ENCODE measurements at places on chromosomes 2 and 18.
A peak's percentile ranks its signal among the peaks of the same experiment; 100 is the strongest.

DNA sequence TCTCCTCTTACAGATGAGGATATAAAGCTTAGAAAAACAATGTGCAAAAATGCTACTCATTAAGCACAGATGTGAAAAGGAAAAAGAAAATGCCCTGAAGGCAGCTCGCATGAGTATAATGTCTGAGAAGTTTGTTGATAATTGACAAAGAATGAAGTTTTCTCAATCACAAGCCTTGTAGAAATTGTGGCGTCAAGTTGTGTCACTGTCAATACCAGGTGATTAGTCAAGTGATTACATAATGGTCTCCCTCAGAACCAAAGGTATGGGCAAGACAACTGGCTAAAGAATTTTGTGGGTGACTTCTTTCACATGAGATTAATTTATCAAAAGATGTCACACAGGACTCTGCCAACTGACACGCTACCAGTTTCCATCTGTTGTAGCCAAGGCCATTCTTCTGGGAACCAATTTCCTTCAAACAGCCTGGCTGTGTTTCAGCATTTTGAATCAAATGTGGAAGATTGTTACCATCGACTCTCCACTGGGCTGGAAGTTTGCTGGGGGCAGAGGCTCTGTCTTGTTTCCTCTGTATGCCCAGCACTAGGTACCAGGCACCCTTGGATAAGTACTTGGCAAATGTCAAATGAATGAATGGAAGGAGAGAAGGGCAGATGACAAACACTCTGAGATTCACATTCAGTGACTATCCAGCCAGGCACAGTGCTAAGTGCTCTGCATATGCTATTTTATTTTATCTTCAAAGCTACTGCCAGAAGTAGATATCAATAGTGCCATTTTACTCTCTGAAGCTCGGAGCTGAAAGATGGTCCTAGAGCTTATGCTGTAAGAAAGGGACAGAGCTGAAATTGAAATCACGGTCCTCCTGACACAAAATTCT, 5.9 kb upstream of the FN1 start:
- DNase-seq: no peak

DNA sequence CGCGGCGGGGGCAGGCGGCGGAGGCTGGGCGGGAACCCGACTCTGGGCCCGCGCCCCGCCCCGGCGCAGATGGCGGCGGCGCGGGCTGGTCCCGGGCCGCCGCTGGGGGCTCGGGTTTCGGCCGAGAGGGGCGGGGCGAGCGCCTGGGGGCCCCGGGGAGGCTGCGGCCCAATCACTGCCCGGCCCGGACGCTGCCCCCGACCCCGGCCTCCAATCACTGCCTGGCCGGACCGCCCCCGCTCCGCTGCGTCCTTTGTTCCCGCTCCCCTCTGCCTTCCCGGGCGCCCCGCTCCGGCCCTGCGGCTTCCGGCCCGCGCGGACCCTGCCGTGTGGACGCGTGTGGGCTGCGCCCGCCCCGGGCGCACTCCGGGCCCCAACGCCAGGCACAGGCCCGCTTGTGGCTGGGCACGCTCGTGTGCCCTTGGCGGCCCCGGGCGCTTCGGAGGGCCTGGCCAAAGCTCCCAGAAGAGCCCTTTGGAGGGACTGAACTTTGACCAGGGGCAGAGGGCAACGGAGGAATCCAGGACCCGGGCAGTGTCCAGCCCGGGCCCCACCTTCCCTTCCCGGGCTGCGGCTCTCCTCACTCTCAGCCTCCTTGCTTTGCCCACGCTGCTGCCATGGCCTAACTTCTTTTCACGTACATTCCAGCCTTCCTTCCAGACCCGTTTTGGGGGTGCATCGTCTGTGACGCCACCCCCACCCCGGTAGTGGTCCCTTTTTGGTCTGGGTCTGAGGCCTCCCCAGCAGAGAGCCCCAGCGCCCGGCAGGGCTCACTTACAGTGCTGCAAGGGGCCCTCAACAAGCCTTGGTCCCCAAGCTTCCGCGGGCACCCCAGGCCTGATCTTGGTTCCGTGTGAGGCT, 27.1 kb upstream of the PTMA start:
- peak; percentile 52 for DNase-seq

DNA sequence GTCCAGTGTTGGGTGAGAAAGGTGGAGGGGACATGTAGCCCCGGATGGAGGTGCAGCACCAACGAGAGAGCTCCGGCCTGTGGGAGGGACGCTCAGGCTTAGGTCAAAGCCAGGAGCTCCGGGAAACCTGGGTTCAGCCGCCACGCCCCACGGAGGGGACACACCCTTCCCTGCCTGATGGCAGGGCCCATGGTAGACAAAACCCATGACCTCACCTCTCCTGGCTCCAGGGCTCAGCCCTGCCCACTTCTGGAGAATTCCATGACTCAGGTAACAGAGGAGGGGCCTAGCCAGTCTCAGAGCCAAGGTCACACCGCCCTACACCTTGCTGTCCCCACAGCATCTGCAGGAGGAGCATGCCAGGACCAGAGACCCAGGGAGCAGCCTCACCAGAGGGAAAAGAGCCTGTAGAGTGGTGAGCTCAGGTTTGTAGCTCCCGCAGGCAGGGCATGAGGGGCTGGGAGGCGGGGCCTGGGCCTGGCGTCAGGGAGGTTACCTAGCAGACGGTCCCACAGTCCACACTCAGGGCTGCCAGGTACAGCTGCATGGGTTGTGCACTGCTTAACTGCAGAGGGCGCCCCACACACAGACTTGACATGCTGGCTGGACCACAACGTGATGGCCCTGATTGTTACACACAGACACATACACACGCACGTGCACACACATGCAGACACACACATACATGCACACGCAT, 70.8 kb upstream of the SMAD7 start:
- no peak for DNase-seq

- no peak for DNase-seq
These were observed 621.1 kb downstream of the STK39 start for GRCh38 chr2:167626301-167626700.

DNA sequence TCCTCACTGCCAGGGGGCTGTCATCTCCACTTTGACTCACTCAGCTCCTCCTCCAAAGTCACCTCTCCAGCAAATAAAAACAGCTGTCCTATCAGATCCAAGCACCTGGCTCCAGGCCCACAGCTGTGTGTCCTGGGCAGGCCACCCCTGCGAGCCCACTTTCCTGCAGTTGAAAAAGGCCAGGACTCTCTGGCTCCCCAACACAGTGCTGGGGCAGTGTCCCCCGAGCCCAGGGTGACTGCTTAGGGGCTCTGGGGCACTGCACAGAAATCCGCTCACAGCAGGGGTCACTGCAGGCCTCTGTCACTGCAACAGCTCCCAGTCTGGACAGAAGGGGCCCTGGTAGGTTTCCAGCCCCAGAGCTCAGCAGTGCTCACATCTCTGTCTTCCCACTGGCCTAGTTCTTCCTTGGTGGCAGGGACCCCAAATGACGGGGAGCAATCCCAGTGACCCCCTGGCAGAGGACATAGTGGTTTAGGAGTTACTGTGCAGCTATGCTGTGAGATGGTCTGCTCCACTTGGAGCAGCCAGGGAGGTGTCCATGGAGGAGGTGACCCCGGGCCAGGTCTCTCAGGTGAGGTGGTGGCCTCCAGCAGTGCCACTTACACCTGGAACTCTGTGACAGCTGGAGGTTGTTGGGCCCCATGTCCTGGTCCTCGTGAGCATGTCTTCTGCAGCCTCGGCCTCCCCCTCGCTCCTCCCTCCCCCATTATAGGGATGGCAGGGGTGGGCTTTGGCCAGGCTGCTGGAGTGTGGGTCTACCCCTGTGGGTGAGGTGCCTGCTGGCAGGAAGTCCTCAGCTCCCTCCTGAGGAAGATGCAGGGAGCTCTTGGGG, 35.5 kb downstream of the HS6ST1 start:
- DNase-seq: no peak

DNA sequence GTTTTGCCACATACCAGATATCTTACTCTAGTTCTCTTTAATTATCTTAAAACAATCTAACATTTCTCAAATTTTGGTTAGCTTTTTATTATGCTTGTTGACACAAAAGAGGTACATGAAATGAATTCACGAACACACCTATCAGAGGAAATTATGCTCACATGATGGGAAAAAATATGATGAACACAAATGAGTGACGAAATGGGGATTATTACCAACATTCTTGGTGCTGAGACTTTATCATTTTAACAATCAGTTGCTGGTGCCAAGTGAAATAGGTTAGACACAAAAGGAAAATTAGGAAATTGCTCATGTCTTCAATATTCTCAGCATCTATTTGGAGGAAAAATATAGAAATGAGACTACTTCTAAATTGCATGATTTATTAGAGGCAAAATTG, 944.7 kb upstream of the NRXN1 start:
- no peak for DNase-seq

DNA sequence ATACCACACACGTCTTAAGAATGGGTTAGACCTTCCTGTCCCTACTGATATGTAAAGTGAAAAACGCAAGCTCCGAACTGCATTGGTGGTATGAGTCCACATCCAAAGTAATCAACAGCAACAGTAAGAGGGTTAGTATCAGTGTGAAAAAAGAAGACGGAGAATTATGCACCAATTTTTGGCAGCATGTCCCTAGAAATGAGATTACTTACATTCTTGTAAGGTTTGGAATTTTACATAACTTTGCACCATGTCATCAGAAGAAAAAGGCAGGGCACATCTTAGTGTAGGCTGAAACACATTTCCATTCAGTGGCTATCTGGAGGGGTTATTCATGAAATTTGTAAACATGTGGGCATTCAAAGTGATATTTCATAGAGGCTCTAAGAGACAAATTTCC, 88.2 kb downstream of the LONRF2 start:
- no peak for DNase-seq

DNA sequence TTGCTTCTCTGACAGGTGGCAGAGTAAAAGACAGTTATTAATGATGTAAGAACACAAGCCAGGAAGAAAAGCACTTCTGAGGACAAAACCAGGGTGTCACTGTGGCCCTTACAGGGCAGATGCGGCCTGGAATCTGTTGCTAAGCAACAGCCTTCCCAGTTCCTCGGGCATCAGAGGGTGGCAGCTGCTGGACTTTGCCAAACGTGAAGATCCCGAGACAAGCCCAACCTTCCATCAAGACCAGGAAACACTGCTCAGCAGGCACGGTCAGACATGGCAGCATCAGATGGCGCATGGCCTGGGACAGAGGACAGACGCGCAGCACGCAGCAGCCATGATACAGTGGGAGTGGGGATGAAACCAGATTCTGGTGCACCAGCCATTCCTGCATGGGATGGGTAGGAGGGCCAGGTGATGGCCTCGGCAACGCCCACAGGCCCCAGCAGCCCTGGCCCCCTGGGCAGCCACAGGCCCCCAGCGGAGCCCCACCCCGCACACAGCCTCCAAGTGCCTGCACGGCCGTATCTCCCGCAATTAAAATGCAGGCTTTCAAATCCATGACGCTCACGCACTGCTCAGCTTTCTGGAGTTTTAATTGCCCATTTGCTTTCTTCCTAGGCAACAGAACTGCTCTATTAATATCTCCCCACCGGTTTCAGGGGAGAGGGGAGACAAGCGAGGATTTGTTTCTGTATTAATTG, 89.0 kb downstream of the EIPR1 start:
- no peak for DNase-seq

GRCh38 chr2:180442860-180443644, 436.0 kb upstream of the CWC22 start:
- no peak for DNase-seq

DNA sequence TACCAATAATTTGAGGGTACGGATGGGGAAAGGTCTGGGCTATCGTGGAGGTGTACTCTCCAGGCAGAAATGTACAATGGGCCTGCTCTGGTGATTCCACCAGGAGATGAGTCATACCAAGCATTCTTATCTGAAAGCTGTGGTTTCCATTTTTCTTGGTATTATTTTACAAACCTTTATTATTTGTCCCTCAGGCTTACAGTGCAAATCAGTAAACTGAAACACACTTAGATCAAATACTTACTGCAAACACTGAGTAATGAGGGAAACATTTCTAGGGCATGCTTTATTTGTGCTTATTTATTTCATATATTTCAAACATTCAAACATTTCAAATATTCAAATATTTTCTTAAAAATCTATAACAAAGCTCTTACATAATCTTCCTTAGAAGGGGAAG, 319.8 kb downstream of the RND3 start:
- no peak for DNase-seq

DNA sequence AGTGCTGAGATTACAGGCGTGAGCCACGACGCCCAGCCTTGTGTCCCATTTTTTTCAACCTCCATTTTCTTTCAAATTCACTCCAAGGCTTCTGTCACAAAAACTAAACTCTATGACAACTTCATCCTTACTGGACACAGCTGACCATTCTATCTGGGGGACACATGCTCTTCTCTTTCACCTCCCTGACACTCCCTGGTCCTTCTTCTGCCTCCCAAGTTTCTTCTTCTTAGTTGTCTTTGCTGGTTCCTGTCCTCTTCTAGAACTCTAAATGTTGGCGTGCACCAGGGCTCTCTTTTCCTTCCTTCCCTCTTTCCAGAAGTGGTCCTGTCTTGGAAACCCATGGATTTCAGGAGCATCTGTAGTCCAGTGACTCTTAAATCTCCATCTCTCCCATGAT, 40.1 kb upstream of the LPIN2 start:
- DNase-seq: no peak

- DNase-seq: no peak
These were observed 100.2 kb downstream of the TNS1 start for GRCh38 chr2:217902379-217903141.

DNA sequence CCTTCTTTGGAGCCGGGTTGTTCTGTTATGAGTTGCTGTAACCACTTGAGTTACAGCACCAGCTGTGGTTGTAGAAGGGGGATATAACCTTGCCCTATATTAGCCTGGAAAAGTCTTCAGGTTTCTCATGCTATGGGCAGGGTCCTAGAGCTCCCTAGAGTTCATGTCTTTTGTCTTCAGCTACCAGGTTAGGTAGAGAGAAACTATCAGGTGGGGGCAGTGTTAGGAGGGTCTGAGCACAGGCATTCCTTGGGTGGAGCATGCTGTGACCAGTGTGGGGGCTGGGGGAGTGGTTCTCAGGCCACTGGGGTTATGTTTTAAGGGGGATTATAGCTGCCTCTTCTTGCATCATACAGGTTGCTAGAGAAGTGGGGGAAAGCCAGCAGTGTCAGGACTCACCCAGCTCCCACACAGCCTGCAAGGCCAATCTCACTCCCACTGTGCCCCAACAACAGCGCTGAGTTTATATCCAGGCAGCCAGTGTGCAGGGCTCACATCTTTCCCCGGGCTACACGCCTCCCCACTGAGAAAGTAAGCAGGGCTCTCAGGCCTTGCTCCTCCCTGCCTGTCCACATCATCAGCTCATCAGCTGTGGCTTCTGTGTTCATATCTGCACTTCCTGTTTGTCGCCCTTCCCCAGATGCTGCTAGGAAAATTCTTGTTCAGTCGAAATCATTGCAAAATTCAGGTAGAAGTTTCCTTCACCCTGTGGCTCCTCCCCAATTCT, 133.8 kb upstream of the NRXN1 start:
- DNase-seq: no peak

DNA sequence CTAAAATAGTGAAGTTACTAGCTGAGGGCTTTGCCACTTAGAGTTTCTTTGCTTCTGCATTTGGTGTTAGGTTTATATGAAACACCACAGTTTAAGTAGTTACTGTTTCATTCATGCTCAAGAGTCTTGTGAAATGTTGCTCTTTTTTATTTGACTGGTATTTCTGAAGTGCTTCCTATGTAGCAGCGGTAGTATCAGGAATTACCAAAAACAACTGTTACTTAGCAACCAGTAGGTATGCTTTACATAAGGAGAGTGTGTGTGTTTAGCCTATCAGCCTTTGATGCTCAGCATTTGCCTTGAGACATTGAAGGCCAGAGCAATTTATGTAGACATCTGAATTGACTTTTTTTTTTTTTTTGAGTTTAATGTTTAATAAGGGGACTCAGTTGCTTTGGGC, 3.6 kb downstream of the DIS3L2 start:
- DNase-seq: no peak
